RCC 7860 (cell line): ENCODE measurements at places on chromosomes 6 and 20.

GRCh38 chr6:44498436-44498835 lies 110.9 kb downstream of the CDC5L start:
- DNase-seq, result no peak

- DNase-seq, result no peak
Observed at GRCh38 chr20:13262671-13263360, 41.7 kb downstream of the ISM1 start.

GRCh38 chr6:56772737-56773184 lies 130.1 kb upstream of the DST start:
- DNase-seq, result peak; percentile 76

DNA sequence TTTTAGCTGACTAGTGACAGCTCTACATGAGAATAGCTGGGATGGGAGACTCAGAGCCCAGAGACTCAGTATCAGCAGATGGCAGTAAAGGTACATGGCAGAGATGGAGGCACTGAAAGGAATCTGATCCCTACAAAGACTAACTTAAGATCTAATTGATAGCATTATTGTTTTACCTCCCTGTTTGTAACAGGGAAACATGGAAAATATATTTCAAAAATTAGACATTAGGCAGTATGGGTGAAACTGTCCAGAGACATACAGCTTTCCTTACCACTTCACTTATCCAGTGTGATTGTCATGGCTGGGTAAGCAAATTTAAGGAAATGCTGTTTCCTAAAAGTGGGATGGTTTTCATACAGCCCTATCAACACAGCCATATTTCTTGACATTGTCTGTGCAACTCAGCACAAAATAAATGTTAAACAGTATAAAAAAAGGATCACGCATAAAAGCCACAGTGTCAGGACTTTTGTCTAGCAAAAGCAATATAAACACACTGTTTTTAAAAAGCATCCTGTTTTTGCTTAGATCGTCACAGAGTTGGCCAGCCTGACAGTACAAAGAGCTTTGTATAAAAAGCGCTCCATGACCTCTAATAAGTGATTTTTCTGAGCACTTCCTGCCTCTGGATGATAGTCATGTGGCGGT lies 376.9 kb downstream of the PHF3 start:
- DNase-seq, result no peak

DNA sequence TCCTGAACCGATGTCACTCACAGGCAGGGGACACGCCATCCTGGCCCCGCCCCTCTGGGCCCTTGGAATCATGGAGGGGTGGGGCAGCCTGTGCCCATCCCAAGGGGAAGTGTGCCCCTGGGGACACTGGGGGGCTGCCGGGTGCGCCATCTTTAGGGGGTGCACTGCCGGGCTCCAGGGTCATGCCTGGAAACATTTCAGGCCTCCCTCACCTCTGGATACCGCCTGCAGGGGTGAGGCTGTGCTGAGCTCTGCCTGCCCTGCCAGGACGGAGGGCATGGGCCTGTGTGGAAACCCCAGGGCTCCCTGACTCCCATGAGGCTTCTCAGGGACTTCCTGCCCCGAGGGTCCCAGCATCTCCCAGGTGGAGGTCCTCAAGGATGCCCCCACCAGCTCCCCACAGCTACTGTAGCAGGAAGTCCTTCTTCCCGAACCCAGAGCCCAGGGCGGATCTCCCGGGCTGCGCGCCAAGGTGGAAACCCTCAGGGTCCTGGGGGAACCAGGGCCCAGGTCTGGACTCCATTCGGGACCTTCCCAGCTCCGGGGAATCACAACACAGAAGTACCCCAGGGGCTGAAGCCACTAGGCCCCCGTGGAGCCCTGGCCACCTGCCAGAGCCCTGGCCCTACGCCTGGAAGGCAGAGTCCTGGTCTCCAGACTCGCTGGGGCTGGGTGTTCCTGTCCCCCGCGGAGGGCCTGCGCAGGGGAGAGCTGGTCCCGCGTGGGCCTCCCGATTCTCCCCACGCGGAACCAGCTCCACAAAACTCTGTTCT lies 15.6 kb downstream of the CHRNA4 start:
- no peak for DNase-seq

DNA sequence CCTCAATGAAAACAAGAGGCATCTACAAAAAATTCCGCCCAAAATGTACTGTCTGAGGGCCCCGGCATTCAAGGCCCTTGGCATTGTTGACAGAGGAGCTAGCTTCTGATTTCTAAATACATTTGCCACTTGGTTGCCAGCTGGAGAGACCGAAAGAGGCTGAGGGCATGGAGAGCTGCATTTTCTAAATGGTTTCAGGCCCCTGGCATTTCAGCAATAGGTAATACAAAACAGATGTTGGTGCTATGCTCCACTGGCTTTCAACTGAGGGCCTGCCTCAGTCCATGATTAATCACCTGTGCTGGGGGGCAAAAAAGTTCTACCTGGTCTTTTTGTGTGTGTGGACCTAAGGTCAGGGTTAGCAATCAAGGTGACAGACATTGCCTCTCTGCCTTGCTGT lies 79.5 kb upstream of the ISM1 start:
- no peak for DNase-seq

DNA sequence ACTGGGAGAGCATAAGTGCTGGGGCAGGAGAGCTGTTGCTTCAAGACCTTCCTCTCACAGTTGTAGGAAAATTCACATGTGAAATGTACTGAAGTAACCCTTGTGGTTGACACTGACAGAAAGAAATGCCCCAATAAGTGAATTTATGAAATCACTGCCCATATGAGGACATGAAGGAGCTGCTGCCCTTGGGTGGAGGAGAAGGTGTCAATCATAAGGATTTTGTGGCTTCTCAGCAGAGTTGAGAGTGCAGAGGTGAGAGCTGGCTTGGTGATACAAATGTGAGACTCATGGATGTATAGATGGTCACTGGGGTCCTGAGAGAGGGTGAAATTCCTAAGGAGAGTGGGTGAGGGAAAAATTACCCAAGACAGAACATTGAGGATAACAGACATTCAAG lies 33.9 kb upstream of the CMTR1 start:
- DNase-seq, result no peak
